Activated CD4-positive, alpha-beta T cell treated with anti-CD3 and anti-CD28 coated beads for 4 hours (primary cell): ENCODE measurements at places on chromosomes 2 and 18.

- DNase-seq: peak; percentile 10
These were observed 256.8 kb downstream of the RNF152 start for GRCh38 chr18:61635901-61636528.

- no peak for DNase-seq
These were observed 88.0 kb downstream of the MEMO1 start for GRCh38 chr2:31922542-31923408.

DNA sequence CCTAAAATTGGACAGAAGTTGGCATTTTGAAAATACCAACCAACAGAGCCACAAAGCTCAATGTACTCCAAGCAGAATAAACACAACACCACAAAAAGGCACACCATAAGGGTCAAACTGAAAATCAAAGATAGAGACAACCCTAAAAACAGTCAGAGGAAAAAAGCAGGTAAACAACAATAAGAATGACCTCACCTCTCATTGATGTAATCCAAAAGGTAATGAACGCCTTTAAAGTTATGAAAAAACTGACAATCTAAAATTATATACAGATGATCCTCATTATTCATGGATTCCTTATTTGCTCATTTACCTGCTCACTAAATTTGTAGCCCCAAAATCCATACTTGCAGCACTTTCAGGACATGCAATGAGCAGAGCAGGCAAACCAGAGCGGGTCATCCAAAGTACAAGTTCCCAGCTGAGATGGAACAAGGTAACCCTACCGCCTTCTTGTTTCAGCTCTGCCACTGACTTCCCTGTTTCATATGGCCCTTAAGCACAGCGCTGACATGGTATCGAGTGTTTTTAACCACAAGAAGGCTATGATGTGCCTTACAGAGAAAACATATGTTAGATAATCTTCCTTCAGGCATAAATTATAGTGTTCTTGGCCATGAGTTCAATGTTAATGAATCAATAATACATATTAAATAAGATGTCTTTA lies 17.0 kb downstream of the RTN4 start:
- no peak for DNase-seq

- no peak for DNase-seq
These were observed 23.2 kb upstream of the IMP4 start for GRCh38 chr2:130319536-130319935.

- DNase-seq: no peak
These were observed 368.6 kb upstream of the TFPI start for GRCh38 chr2:187922846-187923245.

DNA sequence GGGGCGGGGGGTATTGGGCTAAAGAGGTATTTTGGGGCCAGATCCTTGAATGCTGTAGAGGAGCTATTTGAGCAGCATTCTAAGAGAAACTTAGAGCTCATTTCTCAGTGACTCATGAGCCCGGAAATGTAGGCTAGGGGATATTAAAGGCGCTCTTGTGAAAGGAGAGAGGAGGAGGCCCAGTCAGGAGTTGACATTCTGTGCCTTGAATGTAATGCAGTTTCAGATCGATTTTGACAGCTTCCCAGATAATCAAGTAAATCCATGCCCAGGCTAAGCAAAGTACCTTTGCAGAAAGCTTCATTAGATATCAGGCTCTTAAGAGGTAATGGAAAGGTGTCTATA lies 1.5 kb downstream of the CAB39 start:
- peak; percentile 44 for DNase-seq

- no peak for DNase-seq
These were observed 171.6 kb downstream of the DIS3L2 start for GRCh38 chr2:232133078-232133477.

- no peak for DNase-seq
These were observed 67.0 kb downstream of the LBH start for GRCh38 chr2:30298302-30298701.
